ENCODE measurements at places on chromosomes 2 and 18. TPM values are rescaled to one million over a fixed set of nuclear protein-coding genes. Genes with fewer than 3 reads are reported as not detected.

- no peak for DNase-seq
Observed at GRCh38 chr18:27964811-27965210, 212.1 kb downstream of the CDH2 start.

GRCh38 chr2:207823865-207824264, 54.2 kb upstream of the FZD5 start:
- peak; percentile 5 for DNase-seq

DNA sequence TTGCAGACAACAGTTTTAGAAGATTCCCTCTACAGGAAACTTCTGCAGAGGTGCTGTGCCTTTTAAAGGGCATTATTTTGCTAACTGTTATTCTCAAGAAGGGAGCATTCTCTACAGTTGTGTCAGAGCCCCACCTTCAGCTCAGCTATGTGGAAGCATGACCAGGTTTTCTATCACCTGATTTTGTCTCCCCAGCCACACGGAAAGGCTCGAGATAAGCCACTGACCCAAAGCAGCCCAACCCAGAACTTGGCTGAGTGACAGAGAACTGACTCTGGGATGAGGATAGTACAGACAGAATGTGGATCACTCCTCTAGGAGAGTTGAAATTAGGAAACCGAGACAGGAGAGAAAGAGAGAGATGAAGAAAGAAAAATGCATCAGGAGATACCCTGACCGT, 10.7 kb downstream of the COL4A4 start:
- DNase-seq = no peak

- no peak for DNase-seq
Observed at GRCh38 chr2:218039171-218039570, 29.9 kb upstream of the RUFY4 start.

- no peak for DNase-seq
Observed at GRCh38 chr2:145058457-145058856, 538.5 kb upstream of the ZEB2 start.

The LONRF2 gene
- 1.1 TPM for total RNA-seq

The NTSR2 gene
- total RNA-seq = not detected

Measured in right lobe of liver (tissue), 6 donors.